NCI-H774 (cell line): ENCODE measurements at places on chromosomes 1 and 21.

- DNase-seq = no peak
Observed at GRCh38 chr21:39456665-39457064, 4.9 kb downstream of the SH3BGR start.

DNA sequence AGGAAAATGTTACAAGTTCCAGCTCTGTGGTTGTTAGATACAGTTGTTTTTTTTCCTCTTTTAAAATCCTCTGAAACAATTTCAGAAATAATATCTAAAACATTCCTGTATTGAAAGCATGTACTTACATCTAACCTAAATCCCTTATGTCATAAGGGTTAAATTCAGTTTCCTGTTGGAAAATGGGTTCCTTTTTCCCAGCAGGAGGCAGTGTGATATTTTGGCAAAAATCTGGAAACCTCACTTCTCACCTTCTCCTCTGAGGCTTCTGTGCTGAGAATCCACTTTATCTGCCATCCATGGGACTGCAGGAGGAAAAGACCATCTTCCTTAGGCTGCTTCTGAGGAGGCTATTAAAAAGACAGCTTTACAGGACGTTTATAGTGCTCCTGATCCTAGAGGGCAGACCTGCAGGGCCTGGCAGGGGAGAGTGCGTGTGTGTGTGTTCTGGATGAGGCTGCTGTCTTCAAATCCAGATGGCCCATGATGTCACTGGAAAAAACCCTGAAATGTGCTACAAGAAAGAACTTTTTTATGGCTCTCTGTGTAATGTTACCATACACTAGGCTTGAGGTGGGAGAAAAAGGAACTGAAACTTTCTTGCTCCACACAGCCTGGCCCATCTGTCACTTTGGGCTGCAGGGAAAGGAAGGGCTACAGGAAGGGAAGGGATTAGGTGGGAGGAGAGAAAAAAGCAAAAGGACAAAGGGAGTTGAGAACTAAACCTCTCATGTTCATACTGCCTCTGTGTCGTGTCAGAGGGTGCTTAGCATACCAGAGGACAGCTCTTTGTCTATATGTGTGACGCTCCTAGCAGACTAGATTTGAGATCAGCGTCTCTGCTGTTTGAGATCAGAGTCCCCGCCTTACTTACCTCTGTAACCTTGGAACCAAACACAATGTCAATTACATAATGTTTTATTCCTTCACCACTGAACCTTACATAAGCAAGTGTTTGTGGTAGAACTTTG is 379.2 kb upstream of the SPAG17 start:
- no peak for DNase-seq

GRCh38 chr1:67446893-67447292 is 16.7 kb upstream of the SERBP1 start:
- no peak for DNase-seq

GRCh38 chr21:42412636-42412933 is 8.9 kb downstream of the UBASH3A start:
- DNase-seq = no peak

DNA sequence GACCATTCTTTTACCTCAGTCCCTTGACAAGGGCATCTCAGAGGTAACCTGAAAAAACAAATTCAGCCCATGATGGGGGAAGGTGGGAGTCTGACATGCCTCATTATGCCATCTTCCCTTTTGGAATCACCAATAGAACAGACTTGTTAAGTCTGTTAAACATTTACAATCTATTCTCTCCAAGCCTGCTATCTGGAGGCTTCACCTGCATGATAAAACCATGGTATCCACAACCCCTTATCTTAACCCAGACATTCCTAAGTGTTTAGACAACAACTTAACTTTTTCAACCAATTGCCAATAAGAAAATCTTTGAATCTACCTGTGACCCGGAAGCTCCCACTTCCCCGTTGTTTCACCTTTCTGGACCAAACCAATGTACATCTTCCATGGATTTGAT is 233.0 kb upstream of the CACYBP start:
- no peak for DNase-seq

GRCh38 chr1:6653436-6654290 is 29.0 kb downstream of the THAP3 start:
- no peak for DNase-seq

DNA sequence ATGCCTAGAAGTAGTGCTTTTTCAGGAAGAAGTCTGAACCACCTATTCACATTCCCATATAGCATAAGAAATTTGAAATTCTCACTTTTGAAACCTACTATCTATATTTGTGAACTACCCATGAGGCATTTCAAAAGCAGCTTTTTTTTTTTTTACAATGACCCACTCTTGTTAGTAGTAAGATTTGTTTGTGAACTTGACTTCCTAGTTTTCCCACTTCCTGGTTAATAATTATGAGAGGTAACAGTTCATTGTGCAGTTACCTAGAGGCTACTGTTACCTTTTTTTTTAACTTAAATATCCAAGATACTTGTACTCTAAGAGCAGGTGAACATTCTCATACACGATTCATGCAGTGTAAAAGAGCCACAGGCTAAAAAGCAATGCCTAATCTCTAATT is 371.7 kb upstream of the ADGRL2 start:
- no peak for DNase-seq

DNA sequence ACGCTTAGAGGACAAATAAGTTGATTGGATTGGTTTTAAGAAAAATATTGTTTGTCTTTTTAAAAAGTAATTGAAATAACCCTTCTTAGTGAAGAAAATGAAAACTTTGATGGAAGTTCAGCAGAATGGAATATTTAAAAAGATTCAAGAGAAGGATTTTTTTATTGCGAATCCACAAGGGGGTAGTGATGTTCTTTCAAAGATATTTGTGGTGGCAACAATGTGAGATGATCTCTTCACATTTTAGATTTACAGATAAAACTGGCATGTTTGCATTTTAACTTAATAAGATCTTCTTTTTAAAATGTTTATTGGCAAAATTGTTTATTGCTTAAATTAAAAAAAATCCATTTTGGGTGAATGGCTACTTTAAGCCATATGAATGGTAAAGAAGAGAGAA is 8.9 kb downstream of the CAMTA1 start:
- DNase-seq = no peak
